Activated naive CD4-positive, alpha-beta T cell treated with anti-CD3 and anti-CD28 coated beads, Interleukin-2, amount 50 U/mL, for 16 hours (primary cell): ENCODE measurements at places on chromosomes 6 and 20.
A peak's percentile ranks its signal among the peaks of the same experiment; 100 is the strongest.

DNA sequence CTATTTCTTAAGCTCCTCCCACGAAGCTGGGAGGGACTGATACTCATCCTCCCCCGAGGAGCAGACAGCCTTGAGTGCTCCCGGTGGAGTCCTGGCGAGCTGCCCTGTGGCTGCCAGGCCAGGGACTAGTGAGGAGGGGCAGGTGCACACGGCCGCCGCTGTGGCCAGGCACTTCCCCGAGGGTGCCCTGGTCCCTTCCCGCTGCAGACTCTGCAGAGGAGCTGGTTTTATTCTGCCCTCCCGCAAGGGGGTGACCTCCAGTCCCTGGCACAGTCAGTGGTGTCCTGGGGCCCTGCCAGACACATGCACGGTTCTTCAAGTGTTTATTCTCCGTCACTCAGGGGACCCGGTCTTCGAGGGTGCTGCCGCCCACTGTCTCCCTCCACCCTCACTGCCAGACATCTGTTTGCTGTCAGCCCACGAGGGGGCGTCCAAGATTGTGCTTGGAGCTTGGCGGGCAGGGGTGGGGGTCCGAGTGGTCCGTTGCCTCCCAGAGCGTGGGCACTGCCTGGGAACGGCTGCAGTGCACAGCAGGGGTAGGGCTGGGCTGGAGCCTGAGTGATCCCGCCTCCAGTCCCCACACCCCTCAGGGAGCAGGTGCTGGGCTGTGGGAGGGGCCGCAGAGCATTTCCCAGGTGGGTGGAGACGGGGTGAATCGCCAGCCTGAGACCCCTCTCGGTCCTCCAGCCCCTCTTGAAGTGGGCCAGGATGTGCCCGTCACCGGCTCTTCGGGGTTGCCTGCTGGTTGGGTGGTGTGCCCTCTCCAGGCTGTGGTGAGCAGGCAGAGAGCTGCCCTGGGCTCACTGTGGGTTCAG is 3.1 kb upstream of the CABLES2 start:
- peak; percentile 49 for DNase-seq

GRCh38 chr20:54475334-54476168 is at the start of gene DOK5:
TSS of gene DOK5 (plus strand) at chr20:54475593. CDS start at chr20:54475947, 354 bp downstream.
- DNase-seq: no peak

DNA sequence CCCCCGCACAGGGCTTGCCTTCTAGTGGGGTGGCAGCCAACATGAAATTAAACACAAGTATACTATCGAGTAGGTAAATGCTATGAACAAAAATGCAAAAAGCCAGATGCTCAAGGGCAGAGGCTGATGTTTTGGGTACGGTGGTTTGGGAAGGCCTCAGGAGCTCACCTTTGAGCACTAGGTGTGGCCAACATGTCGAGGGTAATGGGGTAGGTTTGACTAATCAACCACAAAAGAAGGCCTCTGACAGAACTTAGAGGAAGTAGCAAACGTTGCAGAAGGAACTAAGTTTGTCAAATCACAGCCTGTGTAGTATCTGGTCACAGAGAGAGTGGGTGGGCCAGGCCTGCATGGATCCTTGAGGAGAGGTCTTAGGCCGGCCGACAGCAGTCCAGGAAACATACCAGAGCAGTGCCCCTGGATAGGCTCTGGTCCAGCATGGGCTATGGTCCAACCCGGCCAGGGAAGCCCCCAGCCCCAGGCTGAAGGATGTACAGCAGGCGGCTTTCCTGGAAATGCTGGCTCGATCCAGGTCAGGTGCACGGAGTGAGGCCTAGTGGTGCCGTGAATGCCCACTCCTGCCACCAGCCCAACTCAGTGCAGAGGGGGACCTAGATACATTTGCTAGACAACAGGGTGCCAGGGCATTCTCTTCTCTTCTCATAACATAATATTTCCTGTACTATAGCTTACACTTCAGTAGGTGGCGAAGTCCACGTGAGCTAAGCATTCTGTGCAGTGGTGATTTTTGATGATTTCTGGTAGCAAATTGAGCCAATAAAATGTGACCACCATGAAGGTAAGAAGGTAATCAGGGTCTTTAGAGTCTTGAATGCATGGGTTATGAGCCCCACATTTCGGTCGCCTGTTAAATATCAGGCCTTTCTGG is 56.3 kb upstream of the CD93 start:
- DNase-seq: no peak

DNA sequence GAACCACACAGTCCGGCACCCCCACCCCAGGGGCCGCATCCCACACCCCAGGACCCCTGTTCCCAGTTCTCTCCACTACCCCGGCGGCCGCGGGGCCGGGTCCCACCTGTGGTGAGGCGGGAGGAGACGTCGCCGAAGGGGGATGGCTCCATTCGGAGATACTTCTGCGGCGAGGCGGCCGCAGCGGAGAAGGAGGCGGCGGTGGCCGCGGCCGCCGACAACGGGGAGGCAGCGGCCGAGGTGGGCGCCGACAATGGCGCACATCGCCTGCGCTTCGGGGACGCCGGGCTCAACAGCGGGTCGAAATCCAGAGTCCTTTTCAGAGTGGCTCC is 723 bp downstream of the AKIRIN2 start:
- no peak for DNase-seq

DNA sequence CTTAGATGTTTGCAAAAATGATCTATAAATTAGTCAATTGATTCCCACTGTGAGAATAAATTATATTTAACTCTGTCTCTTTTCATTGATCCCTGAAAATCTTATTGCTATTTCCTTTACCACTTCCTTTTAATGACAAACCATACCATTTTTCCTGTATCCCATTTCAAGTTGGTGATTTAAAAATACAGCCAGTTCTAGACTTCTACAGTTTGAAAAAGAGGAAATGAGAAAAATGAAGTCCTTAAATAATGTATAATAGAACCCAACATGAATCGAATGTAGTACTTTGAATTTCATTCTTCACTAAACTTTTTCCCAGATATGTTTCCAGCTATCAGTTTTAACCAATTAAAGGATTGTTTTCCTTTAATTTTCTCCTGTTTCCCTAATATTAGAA is 29.5 kb upstream of the SDHAF4 start:
- DNase-seq: no peak

DNA sequence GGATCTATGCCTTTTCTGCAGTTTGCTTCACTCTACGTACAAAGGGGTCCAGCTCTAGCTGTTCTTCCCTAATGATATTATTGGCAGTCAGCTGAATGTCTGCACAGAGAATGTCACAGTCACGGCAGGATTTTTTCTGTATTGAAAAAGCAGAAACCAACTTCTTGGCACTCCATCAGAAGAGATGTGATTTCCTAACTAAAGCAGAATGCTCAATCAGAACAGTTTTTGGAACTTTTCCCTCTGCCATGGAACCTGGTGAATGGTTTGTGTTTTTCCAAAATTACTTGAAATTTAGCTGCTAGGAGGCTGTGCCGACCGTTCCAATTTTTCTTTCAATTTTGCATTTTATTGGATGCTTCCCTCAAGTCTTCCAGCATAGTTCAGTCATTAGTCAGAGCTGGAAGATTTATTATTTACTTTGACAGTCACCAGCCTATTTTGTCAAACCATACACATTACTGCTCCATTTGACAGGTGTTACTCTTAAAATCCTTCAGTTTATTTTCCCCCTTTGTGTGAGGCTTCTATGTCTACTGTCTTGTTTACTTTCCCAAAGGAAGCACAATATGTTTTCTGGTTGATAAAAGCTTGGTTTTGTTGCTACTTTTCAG is 259.6 kb upstream of the EPHA7 start:
- no peak for DNase-seq
